ENCODE measurements at places on chromosomes 11 and 22.

GRCh38 chr22:31029276-31029675 lies 51.8 kb upstream of the SMTN start:
- DNase-seq, result no peak

GRCh38 chr22:32380991-32381390 lies 23.3 kb downstream of the RFPL3 start:
- no peak for DNase-seq

GRCh38 chr11:47899801-47900200 lies 51.7 kb upstream of the NUP160 start:
- DNase-seq, result no peak

GRCh38 chr11:72102631-72102945 lies 509 bp downstream of the LAMTOR1 start:
- no peak for DNase-seq

DNA sequence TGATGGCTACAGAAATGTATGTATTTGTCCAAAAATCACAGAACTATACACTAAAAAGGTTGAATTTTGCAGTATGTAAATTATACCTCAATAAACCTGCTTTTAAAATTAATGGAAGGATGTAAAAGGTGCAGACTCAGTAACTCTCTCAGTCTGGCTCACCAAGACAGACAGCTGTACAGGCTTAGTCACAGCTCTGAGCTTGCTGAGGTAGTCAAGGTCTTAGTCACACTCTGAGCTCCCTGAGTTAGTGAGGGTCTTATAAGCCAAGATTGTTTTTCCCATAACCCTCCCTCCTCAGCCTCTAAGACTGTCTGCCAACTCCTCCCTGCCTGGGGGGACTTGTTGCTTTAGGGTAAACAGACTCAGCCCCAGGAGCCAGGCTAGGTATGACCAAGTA lies 59.3 kb upstream of the IZUMO1R start:
- no peak for DNase-seq

DNA sequence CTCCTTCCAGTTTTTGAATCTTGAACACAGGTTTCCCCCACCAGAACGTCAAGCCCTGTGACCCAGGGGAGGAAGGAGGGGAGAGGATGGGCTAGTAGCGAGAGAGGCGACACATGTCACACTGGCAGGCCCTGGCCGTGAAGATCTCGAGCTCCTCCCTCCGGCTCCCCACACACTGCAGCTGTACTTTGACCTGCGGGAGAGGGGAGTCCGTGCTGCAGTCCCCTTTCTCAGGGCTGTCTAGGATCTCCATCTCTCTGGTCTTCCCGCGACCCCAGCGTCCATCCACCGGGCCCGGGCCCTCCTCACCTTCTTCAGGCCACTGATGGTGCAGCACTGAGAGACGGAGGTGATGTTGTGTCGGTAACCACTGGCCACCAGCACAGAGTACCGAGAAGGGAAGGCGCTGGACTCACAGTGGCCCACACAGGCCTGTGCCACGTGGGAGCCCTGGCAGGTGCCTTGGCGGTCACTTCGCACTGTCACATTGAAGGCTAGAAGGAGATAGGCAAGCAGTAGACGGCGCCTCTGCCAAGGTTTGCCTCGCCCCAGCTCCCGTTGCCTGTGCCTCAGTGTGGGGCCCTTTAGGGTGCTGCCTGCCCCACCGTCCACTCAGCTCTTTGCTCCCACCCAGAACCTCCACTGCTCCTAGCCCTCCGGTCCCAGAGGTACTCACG lies 873 bp downstream of the GPHA2 start:
- DNase-seq, result no peak

- no peak for DNase-seq
Observed at GRCh38 chr11:46050662-46051061, 70.6 kb downstream of the PHF21A start.

DNA sequence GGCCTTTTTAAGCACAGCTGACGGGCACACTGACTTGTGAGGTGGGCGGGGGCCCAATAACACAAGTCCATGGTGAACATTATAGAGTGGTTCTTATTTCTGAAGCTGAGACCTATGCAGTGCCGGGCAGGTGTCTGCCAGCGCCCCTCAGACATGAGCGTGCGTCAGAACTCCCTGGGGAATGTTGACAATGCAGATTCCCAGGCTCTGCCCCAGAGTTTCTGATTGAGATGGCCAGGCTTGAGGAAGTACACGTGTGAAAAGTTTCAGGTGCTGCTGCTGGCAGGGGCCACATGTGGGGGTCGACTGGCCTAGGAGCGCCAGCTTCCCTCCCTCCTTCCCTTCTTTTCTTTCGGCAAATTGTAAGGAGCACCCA lies 46.2 kb downstream of the TPCN2 start:
- DNase-seq, result no peak

DNA sequence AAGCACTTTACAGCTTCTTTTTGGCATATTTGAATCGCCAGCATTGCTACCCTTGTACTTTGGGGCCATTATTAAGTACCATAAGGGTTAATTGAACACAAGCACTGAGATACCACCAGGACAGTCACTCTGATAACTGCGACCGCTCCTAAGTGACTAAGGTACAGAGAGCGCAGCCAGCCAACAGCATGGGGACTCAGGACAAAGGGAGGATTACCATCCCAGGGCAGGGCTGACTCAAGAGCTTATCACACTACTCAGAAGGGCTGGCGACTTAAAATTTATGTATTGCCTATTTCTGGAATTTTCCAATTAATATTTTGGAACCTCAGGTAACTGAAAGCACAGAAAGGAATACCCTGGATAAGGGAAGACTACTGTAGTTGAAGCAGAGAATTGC lies 479 bp downstream of the ZNF280A start:
- no peak for DNase-seq

DNA sequence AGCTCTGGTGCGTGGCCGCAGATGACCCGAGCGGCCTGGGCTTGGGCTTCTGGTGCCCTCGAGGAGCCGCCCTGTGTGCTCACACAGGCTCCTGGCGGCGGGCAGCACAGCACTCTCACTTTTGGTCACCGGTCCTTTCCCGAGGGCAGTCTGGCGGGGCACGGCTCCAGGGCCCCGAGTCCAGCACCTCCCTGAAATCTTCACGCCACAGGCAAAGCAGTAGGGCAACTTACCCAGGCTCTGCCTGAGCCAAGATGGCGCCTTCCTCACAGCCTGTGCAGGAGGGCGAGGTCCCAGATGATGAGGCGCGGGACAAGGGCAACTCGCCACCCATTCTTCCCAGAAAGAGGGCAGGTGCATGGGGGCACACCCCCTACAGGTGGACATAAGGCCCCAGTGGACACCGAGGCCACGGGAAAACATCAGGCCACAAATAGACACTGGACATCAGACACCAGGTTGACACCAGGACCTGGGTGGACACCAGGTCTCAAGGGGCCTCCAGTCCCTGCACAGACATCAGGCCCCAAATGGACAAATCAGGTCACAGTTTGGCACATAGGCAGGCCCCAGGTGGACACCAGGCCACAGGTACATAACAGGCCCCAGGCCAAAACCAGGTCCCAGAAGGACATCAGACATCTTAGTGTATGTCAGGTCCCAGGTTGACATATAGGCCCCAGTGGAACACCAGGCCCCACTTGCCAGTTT lies 57.6 kb upstream of the SEPTIN5 start:
- no peak for DNase-seq

DNA sequence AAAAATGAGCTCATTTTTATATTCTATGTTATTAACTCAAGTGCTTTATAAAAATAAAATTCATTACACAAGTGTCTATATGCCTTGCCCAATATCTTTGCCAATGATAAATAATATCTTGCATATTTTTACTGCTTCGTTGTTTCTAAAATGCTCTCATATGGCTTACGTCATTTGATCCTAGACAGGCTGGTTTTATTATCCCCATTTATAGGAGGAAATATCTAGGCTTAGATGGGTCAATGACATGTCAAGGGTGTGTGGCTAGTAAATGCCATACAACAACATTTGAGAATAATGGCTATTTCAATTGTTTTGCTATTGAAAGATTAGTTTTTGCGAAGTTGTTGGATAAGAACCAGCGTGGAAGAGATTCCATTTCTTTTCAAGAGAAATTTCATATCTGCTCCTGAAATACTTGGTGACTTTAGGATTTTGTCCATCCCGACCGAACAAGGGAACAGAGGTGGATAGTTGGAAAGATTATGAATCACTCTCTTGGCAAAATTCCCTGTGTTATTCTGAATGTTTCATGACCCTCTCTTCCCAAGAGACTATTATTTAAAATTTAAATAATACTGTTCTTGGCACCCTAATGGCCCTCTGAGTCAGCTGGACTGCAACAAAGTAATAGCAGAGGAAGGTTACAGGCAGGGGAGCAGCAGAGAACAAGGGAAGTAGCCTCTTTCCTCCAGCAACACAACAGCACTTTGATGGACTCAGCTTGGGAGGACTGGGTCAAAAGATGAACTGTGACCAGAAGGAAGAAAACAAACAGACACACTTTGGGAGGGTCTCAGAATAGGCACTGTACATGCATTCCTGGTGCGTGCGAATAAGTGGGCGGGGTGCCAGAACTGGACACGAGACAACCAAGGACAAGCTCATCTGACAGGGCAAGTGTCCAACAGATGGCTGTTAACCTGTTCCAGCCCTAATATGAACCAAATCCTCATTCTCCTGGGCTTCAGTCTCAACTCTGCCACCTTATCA lies 94.5 kb downstream of the ME3 start:
- no peak for DNase-seq

DNA sequence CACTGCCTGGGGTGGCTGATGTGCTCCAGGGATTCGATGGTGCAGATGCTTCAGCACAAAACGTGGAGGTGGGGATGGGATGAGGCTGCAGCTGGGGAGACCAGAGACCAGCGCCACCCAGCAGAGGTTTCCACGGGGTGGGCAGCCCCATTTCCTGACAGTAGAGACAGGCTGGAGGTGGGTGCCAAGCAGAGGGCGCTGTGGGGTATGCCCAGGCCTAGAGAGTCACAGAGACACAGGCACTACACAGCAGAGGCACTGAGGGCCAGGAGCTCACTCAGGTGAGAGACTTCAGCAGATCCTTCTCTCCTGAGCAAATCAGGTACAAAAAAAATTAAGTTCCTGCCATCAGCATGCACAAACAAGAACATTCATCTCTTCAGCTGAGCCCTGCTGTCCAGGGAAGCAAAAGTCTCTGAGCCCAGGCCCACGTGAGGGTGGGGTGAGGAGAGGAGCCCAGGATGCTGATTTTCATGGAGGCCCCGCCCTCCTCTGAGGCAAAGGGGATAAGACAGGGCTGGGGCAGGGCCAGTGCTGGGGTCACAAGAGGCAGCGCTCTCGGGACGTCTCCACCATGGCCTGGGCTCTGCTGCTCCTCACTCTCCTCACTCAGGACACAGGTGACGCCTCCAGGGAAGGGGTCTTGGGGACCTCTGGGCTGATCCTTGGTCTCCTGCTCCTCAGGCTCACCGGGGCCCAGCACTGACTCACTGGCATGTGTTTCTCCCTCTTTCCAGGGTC lies 53.1 kb downstream of the GGTLC2 start:
- no peak for DNase-seq

- no peak for DNase-seq
Observed at GRCh38 chr11:127789927-127790326, 789.4 kb upstream of the KIRREL3 start.

GRCh38 chr11:103807806-103808205 lies 228.6 kb upstream of the DDI1 start:
- DNase-seq, result no peak

DNA sequence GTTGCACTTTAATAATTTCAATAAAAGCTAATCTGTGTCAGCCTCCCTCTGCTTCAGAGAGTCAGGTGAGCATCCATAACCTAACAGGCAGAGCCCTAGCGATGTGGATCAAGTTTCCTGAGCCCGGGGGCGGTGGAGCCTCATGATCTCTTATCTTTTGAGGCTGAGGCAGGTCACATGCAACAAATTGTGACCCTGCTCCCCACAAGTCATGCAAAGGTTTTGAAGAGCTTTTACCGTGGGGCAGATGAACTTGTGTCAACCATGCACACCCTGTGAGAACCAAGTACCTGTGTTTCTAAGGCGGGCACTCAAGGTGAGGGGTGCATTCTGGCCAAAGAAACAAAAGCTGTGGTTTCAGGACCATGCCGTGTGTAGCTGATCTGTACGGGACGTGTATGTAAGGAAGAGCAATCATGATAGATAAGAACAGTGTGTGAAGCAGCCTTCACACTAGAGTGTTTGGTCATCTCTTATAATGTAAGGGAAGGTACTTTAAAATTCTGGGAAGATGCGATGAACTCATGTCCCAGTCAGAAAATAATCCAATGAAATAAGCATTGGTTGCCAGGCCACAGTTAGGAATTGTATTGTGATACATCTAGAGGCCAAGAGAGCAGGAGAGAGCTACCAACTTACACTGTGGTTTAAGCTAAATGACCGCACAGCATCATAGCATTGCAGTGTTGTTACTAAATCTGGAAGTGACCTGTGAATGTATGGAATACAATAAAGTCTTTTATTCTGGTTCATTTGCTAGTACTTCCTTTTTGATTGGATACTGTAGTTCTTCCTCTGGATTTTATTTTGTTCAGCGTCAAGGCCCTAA lies 49.8 kb downstream of the DKK3 start:
- DNase-seq, result no peak

- no peak for DNase-seq
Observed at GRCh38 chr11:126415128-126415527, 59.6 kb downstream of the ST3GAL4 start.

DNA sequence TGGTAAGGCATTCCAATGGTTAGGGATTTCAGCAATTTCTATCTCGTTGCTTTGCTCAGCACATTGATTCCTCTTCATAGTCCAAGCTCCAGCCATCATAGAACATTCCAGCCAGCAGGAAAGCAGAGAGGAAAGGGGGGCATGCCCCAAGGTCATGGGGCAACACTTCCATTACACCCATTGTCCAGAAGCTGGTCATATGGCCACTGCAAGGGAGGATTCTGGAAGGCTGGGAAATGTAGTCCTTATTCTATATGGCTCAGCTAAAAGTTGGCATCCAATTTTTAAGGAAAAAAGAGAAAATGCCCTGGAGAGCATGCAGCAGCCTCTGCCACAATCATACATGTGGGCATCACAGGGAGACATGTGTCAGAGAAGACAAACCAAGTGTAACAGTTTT lies 47.1 kb upstream of the RCN1 start:
- DNase-seq, result no peak

GRCh38 chr11:75856912-75857311 lies 41.9 kb downstream of the UVRAG start:
- DNase-seq, result no peak

DNA sequence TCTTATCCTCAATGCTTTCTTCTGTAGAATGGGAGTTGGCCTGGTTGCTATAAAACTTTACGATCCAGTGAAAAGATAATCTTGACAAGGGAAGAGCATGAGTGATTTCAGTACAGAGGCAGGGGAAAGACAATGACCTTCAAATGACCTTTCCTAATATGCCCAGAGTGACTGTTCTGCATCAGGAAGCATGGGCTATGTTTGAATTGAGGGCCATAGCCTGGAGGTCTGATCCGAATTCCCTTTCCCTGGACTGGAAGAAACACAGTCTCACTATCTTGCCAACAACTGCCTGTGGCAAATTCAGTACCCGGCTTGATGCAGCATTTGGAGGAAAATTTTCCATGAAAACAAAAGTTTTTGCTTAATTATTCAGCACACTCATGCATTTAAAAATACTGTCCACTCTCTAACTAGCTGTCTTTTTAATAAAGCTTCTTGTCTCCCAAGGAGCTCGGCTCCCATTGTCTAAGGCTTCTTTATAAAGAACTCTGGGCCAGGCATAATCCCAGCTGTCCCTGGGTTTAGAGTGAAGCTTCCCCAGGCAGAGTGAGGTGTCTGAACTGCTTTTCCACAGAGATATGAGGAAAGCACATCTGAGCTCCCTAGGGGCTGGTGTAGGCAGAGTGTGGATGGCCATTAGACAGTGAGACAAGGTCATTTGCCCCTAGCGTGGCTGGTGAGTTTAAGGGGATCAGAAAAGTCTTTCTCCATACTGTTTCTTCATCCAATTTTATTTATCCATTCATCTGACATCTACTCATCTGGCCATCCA lies 132.7 kb upstream of the CADM1 start:
- DNase-seq, result no peak

- DNase-seq, result no peak
Observed at GRCh38 chr11:45663486-45664375, 1.7 kb downstream of the CHST1 start.
